ENCODE measurements at places on chromosomes 13 and 19.
A peak's percentile ranks its signal among the peaks of the same experiment; 100 is the strongest.

DNA sequence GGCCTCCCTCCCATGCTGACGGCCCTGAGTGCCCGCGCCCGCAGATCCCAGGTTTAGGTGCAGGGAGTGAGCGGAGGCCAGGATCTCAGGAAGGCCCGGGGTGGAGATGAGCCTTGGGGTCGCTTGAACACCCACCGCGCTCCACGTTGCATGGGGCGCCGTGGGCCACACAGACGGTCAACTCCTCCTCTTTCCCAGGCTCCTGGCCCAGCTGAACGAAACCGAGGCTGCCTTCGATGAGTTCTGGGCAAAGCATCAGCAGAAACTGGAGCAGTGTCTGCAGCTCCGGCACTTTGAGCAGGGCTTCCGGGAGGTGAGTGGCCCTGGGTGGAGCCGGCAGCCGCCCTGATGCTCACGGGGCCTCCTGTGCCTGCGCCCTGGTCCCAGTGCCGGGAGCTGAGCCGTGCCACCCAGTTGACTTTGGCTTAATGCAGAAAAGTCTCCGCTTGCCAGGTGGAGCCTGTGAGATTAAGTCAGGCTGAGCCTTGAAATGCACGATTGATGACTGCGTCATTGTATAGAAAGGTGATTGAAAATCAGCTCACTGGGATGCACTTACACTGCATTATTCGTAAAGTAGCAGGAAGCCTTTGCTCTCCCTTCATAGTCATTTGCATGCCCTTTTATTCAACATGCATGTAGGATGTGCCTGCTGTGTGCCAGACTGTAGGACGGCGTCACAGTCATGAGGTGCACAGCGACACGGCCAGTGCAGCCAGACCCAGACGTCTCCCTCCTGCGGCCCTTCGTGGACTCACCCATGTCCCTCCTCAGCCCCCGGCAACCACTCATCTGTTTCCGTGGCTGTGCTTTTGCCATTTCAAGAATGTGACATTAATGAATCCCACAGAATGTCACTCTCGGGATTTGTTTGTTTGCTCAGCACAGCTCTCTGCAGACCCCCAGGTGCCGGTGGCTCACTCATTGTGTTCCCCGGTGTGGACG, 35.5 kb upstream of the F7 start:
- DNase-seq = no peak

GRCh38 chr13:111845621-111846351, 221.2 kb upstream of the SOX1 start:
- no peak for DNase-seq

DNA sequence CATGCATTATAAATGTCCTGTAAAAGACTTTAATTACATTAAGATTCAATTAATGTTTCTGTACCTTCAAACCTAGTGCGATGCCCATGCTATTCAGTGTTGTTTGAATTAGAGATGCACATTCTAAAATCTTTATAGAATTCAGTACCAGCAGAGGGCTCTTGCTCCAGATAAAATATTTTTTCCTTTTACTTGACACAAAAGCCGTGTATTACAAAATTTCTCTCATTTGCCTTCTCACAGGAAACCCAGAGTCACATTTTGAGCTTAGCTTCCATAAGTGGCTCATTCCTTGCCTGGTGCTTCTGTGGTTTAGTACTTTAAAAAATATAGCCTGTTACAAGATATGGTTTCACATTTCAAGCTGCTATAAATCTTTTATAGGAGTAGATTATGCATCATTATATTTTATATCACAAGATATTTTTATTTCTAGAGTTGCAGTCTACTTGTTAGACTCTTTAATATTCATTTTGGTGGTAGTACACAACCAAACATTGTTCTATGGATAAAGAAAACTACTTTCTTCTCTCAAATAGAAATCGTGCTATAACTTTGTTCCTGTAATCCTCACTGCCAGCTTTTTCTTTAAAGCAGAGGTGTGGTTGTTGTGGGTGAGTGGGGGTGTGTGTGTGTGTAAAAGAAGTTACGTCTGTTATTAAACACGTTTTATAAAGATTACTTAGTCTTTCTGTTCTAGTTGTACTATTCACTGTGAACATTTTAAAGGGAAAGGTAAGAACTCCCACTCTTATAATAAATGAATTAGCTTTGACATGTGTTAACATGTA, 101.4 kb downstream of the RNF17 start:
- no peak for DNase-seq

GRCh38 chr13:113291129-113291528, 5.9 kb upstream of the LAMP1 start:
- no peak for DNase-seq

DNA sequence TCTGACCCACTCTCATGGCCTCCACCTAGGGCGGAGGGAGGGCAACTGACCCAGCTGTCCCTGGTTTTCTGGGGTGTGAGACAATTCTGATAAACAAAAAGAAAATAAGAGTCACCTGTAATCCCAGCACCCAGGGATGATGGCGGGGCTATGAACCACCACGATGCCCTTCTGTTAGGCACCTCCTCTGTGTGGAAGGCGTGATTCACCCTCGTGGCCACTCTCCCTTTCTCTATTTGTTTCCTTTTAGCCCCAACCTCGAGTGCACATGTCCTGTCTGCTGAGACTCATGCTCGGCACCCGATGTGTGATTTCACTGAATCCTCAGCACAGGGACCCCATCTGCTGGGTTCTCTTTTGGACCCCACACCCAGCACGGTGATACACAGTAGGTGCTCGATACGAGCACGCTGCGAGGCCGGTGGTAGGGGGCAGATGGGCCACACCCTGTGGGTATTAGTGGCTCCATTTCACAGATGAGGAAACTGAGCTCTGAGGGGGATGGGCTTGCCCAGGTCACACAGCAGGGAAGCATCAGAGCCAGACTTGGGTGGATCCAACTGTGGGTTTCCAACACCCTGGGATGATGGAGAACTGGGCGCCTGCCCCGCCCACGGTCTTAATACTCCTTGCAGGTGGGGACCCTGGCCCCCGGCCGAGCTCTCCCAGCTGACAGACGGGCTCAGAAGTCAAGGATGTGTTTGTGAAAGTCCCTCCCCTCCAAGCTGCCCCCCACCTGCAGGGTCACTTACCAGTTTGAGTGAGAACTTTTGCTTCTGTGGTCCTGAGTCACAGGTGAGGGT, 24.9 kb downstream of the VRK3 start:
- no peak for DNase-seq

GRCh38 chr13:89520468-89520867, 1827.0 kb upstream of the MIR17HG start:
- DNase-seq = no peak

DNA sequence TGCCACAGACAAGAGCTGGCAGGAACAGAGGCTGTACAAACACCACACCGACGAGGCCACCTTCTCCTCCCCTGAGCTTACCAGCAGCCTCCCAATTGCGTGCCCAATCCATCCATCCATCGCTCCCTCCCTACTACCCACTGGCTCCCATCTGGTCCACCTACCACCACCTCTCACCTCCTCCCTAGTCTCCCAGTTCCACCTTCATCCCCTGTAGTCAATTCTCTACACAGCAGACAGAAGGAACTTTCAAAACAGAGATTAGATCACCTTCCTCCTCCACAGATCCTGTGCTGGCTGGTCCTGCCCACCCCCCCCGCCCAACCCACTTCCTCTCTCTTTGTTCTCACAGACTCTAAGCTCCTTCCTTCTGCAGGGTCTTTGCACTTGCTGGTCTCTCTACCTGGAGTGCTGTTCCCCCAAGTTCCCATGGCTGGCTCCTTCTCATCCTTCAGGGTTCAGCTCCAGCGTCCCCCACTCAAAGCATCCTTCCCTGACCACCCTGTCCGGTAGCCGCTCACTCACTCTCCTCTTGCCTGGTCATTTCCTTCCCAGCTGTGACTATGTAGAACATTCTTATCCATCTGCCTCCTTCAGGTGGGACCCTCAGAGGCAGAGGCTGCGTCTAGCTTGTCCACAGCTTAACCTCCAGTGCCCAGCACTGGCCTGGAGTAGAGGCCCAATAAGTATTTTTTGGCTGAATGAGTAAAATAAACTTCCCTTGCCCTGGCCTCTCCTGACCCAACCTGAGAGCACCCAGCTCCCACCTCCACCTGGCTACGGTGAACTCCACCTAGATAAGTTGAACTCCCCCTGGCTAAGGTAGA, 23.0 kb downstream of the PIN1 start:
- DNase-seq = no peak

GRCh38 chr13:75123428-75123827, 358.5 kb downstream of the TBC1D4 start:
- DNase-seq = no peak

DNA sequence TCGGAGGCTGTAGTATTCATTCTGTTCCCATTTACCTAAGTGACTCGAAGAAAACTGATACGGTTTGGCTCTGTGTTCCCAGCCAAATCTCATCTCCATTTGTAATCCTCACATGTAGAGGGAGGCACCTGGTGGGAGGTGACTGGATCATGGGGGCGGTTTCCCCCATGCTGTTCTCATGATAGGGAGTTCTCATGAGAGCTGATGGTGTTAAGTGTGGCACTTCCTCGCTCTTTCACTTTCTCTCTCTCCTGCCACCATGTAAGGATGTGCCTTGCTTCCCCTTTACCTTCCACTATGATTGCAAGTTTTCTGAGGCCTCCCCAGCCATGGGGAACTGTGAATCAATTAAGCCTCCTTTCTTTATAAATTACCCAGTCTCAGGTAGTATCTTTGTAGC, 23.5 kb downstream of the SLAIN1 start:
- DNase-seq = no peak

- no peak for DNase-seq
Measured at GRCh38 chr13:77429320-77430142, 102.6 kb upstream of the MYCBP2 start.

GRCh38 chr13:98214707-98215106, 37.6 kb upstream of the RNF113B start:
- DNase-seq = no peak

- DNase-seq = no peak
Measured at GRCh38 chr13:71877256-71877653, 10.3 kb upstream of the DACH1 start.

DNA sequence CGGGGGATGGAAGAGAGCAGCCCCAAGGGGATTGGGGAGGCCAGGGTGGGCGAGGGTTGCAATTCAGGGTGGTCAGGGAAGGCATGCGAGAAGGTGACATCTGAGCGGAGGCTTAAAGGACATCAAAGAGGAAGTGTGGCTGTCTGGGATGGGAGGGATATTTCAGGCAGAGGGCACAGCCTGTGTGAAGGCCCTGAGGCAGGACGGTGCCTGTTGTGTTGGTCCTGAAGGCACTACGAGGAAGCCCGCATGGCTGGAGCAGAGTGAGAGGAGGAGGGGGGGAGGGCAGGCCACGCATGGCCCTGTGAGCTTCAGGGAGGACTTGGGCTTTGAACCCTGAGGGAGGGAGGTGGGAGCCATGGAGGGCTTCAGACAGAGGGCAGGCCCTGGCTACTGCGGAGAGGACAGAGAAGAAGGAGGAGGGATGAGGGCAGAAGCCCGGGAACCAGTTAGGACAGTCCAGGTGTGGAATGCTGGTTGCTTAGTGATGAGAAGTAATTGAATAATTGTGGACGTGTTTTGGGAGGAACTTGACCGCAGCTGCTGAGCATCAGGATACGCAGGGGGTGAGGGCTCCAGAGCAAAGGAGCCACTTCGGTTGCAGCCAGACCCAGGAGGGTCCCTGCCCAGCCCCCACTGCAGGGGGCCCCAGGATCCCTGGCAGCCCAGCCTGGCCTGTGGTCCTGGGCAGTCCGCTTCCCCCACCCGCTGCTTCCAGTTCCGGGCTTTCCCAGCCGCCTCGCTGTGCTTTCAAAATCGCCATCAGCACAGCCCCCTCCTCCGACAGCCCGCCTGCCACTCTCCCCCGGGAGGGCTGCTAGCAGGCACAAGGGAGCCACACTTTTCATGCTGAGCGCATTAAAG, 6.2 kb downstream of the TLE6 start:
- DNase-seq = peak; percentile 93

- DNase-seq = no peak
Measured at GRCh38 chr13:60441761-60442160, 44.7 kb downstream of the TDRD3 start.

GRCh38 chr13:70623239-70623638, 515.0 kb upstream of the KLHL1 start:
- DNase-seq = no peak

GRCh38 chr19:32936065-32936464, 35.7 kb downstream of the CEP89 start:
- DNase-seq = no peak

GRCh38 chr19:47153266-47153665, 22.6 kb downstream of the SAE1 start:
- no peak for DNase-seq

GRCh38 chr13:50919277-50919676, 9.7 kb downstream of the RNASEH2B start:
- DNase-seq = no peak

- DNase-seq = no peak
Measured at GRCh38 chr13:43911871-43912270, 32.2 kb downstream of the LACC1 start.

DNA sequence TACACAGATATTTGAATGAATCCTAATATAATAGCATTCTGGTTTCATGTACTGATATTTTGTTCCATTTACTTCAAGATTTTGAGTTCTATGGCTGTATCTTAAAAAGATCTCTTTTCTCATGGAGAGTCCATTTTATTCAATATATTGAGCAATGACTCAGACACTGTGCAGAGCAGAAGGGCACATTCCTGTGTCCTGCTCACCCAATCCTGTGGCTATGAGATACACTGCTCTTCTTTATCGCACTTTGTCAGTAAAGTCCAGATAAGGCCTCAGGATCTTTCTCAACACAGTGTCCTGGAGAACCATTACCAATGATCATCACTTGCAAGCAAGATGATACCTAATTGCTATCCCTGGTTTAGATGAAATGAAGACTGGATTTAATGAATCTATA, 155.0 kb downstream of the CYSLTR2 start:
- DNase-seq = no peak

DNA sequence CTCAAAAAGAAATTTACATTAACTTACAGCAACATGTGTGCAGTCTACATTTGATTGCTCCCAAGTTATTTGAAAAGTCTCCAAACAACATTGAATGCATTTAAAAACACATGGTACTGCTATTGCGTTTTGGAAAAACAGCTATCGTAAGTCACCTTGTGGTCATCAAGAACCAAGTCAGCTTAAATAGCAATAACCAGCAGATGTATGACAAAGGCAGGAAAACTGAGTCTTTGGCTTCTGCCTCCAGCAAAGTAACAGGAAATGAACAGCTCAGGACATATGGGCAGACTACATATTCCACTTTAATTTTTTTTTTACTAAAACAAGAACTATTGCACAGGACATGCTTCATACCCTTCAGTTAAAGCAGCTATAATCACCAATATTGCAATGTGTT, 580.6 kb upstream of the SPRY2 start:
- DNase-seq = no peak

DNA sequence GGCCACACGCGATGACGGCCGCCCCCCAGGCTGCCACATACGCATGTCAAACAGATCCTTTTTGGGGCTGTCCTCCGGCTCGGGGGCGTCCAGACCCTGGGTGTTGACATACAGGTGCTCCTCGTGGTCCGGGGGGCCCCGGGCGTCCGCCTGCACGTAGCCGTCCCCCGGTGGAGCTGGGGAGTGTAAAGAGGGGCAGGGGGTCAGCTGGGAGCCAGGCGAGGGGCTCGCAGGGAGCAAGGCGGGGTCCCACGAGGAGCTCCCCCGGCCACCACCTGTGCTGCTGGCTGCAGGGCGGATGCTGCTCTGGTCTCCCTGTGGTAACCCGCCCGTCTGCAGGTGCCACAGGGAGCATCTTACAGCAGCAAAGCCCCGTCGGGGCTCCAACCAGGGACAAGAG, 16.1 kb upstream of the C2CD4C start:
- no peak for DNase-seq

Data from coronary artery (tissue), 2 donors.